Stimulated activated CD4-positive, alpha-beta T cell treated with anti-CD3 and anti-CD28 coated beads, Interleukin-15, amount 100 ng/mL, for 1 hour (primary cell): ENCODE measurements at places on chromosomes 11 and 22.

DNA sequence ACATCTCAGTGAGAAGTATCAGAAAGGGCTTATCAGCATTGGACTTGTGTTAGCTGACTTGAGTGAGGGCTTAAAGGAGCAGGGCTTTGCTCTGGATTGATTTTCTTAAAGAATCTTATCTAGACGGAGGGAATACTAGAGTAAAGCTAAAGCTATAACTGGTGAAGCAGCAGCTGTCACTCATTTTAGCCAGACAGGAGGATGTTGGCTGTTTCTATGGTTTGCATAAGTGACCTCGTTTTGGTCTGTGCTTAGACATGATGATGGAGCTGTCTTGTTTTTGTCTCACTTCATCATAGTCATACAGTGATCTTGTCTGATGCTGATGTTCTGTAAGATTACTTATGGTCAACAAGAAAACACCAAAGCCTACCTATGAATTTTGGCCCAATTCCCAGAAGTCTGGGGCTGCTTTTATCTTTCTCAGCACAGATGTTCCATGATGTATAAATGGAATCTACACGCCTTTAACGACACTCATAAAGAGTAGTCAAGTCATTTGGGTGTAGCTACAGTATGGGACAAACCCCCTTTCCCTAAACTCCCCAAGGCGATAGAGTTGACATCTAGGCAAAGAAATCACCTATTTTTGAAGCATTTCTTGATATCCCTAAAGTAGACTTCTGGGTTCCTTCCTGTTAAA, 77.5 kb upstream of the UCP3 start:
- DNase-seq: no peak

GRCh38 chr11:119584193-119585042, 144.6 kb downstream of the NECTIN1 start:
- no peak for DNase-seq

- DNase-seq: no peak
Observed at GRCh38 chr22:48712558-48713271, 1115.0 kb downstream of the BRD1 start.

GRCh38 chr22:36755316-36755715, 20.6 kb downstream of the IFT27 start:
- DNase-seq: no peak

- no peak for DNase-seq
Observed at GRCh38 chr22:44707752-44708151, 5.7 kb downstream of the PRR5 start.

DNA sequence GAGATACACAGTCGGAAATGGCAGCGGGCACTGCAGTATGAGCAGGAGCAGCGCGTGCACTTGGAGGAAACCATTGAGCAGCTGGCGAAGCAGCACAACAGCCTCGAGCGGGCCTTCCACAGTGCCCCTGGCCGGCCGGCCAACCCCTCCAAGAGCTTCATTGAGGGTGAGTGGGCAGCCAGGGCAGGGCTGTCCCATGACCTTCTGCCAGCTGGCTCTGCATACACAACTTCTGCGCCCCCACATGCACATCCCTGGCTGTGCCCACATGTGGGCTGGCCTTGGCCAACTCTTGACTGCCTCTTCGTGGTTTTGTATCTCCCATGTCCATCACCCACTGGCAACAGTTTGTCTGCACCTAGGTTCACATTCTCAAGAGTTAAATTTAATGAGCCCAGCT, 81.1 kb downstream of the MORC2 start:
- no peak for DNase-seq

- no peak for DNase-seq
Observed at GRCh38 chr11:85096939-85097338, 530.2 kb downstream of the DLG2 start.

DNA sequence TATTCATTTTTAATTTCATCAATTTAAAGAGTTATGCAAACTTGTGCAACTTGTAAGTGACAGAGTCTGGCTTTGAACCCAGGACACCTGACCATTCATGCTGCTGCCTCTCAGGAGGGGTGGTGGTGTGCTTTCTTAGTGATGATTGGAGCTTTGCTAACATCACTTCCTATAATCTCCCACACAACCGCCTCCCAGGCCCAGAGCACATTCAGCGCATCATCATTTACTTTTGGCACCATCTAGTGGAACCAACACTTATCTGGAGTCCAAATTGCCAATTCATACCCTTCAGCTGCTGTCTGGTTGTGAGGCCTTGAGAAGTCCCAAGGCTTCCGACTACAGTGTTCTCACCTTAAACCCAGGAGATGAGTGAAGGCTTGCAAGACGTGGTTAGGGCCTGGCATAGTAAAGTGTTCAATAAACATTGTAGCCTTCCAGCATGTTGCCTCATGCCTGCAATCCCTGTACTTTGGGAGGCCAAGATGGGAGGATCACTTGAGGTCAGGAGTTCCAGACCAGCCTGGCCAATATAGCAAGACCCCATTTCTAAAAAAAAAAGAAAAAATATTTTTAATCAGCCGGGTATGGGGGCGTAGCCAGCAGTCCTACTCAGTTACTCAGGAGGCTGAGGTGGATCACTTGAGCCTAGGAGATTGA, 1.1 kb upstream of the TTLL1 start:
- DNase-seq: peak; percentile 11

DNA sequence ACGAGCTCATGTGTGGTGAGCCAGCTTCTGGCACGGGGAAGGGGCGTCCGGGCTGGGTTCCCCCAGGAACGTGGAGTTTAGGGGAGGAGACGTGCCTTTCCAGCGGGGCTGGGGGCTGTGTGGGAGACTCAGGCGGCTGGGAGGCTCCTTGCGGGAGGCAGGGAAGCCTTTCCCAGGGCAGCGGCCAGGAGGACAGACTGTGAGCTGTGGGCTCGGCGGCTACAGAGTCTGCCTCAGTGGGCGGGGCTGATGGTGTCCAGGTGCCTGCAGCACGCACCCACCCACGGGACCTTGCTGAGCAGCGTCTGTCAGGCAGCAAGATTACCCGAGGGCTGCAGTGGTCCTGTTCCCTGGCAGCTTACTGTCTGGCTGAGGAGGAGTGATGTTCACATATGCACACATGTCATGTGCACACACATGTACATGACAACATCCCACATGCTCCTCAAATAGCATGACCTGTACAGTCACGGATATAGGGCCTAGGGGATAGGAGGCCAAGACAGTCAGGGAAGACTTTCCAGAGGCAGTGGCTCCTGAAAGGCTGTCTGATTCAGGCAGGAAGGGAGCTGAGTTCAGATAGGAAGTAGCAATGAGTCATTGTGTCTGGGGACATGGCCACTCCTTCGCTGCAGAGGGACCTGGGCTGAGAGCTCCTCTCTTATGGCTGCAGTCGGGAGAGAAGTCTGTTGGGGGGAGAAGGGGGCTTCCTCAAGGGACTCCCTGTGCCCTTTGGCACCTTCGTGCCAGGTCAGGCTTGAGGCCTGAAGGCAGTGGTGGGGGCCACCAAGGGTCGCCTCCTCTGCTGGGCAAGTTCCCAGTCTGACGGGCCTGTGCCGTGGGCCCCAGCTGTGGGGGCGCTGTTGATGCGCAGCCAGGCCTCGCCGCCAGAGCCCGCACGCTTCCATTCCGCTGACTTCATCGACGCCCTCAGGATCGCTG, 23.3 kb upstream of the PPP6R3 start:
- DNase-seq: no peak

DNA sequence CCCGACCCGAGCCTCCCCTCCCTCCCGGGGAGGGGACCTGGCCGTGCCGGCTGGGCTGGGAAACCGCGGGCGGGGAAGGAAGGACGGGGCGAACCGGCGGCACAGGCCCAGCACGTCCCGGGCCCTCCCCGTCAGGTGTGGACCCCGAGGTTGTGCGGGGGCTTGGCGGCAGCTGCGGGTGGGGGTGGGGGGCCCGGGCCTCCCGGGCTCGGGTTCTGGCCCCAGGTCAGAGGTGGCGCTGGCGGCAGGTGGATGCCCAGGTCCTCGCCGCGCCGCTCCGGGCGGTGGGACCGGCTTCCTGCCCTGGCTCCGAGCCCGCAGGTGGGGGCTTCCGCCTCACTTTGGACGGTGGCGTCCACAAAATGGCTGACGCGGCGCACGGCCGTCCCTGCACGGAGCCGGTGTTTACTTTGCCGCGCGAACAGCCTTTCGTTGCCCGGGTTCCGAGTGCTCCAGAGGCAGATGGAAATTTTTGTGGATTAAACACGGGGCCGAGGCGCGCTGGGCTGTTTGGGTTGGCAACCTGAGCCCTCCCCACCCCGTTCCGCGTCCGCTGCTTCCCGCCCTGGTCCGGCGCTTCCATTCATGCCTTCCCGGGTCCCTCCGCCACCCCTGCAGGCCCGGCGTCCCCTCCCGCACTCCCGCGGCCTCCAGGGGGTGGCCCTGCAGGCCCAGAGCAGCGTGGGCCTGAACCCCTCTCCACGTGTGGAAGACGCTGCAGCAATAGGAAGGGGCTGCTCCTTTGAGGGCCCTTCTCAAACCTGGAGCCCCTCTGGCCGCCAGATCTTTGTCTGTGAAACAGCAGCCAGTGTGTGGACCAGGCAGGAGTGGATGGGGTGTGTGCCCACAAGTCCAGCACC, 92.0 kb upstream of the KCNQ1OT1 start:
- peak; percentile 19 for DNase-seq

- no peak for DNase-seq
Observed at GRCh38 chr11:119629085-119629484, 99.9 kb downstream of the NECTIN1 start.

GRCh38 chr11:42054351-42054900, 595.0 kb upstream of the LRRC4C start:
- DNase-seq: no peak

DNA sequence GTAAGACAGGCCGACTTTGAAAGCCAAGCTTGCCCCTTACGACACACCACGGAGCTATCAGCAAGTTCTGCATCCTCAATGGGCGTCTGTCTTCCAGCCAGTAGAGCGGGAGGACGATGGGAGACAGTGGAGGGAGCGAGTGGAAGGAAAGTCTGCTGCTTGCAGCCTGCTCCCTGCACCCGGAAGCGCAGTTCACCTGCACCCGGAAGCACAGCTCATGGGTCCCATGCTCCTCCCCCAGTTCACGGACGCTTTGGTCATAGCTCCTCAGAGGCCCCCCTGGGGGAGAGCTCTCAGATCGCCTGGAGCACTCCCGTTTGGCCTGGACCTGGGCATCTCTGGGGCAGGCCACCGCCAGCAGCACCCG, 51.3 kb downstream of the FBLN1 start:
- no peak for DNase-seq

DNA sequence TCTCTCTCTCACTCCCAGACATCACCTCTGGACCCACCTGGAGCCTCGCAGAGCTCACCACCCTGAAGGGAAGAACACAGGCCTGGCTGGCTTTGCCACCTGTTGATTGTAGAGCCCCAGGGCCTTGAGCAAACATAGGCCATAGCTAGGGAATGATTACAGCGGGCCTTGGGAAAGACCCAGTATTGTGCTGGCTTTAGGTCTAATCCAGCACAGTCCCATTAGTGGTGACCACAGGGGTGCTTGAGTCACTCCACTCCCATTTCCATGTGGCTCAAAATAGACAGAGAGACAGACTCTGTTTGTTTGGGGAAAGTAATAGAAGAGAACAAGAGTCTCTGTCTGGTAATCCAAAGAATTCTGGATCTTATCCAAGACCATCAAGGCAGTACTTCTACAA, 42.7 kb upstream of the FAM181B start:
- DNase-seq: no peak

DNA sequence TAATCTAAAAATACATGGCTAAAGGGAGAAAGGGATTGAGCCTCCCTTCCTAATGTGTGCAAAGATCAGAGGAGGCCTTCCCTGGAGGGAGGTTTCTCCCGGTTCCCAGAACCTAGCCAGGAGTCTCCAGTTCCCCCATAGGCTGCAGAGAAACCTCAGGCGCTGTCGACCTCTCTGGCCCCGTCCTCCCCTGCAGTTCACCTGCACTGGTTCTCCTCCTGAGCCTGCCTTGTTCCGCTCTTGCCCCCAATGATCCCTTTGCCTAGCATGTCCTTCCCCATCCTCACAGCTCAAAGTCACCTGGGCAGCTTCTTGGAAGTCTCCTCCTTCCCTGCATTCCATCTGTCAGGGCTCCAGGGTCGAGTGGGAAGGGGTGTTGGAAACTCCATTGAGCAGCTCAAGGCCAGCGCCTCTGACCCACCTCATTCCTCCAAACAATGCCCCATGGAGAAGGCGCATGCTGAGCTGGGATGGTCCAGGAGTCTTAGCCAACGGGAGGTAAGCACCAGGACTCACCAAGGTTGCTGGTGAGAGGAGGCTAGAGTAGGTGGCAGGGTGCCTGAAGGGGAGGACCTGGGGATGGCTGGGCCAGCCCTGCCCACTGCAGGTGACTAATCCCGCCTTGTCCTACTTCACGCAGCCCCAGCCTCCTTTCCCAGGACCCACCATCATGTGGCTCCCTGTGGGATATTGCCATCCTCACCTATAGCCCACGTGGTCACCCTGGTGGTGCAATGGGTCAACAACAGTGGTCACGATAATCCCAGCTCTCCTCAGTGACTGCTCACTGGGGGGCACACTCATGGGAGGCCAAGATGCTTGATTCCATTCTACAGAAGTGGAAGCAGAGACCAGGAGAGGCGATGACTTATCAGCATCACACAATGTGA, 15.4 kb downstream of the RSPH14 start:
- DNase-seq: no peak

GRCh38 chr11:133081730-133082452, 450.4 kb downstream of the OPCML start:
- no peak for DNase-seq

DNA sequence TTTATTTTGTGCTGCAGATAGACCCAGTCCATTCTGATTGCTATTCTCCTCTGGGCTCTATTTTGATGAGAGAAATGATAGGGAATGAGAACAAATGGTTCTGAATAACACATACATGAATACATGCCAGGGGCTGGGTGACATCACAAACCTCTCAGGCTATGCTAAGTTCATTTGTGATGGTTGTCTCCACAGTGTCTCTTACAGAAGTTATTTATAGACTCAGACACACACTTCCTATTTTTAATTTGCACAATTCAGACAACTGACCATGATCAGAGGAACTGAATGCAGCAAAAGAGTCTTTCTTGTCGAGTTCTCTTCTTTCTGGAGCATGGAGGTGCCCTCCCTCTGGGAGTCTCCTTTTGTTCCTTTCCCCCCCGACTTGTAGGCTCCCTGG, 991.7 kb downstream of the OPCML start:
- no peak for DNase-seq

- DNase-seq: no peak
Observed at GRCh38 chr22:27670701-27671412, 130.7 kb downstream of the MN1 start.

- DNase-seq: no peak
Observed at GRCh38 chr11:60880643-60881282, 13.4 kb downstream of the ZP1 start.

- no peak for DNase-seq
Observed at GRCh38 chr11:95508219-95508890, 277.4 kb upstream of the SESN3 start.

DNA sequence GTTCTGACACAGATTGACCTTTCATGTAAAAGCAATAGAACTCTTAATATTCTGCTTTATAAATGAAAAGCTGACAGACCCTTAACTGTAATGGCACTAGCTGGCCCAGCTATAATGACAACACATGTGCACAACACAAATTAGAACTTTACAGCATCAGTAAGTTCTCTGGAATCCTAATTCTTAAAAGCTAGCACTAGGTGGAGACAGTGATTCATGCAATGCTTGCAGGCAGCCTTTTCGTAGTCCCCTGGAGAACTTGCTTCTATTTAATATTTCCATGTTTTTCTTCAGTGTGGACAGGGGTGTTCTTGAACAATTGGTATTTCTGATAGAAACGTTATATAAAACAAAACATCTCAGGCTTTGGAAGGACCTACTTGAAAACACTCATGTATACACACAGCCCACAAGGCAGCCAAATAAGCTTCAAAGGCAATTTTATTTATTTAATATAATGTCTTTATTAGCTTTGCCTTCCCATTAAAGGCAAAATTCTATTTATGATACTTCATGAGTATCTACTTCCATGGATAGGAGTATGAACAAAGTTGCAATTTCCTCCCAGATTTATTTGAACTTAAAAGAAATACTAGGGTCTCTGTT, 374.3 kb upstream of the MPPED2 start:
- no peak for DNase-seq

GRCh38 chr22:29041408-29041807, 20.2 kb downstream of the C22orf31 start:
- no peak for DNase-seq
